ENCODE measurements at places on chromosomes 6 and 20. TPM values are rescaled to one million over a fixed set of nuclear protein-coding genes. Genes with fewer than 3 reads are reported as not detected.

DNA sequence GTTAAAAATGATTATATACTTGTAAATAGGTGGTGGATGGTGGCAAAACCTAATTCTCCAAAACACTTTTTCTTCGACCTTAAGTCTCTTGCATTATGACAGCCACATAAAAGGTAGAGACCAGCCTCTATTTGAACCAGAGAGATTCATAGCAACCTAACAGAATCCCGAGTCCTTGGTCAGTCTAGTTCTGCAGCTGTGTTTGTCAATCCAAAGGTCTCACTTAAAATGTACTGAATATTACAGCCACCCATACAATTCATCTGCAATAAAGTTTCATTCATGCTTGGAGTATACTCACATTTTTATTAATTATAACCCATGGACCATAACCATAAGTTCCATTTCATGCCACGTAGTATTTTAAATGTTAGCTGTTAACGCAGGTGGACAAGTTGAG lies 87.2 kb downstream of the EPM2A start:
- DNase-seq: no peak

GRCh38 chr6:34144581-34145160 lies 1.2 kb downstream of the GRM4 start:
- DNase-seq: no peak

GRCh38 chr6:68880050-68880813 lies 245.2 kb downstream of the ADGRB3 start:
- DNase-seq: no peak

The OPRM1 gene
- not detected for total RNA-seq

DNA sequence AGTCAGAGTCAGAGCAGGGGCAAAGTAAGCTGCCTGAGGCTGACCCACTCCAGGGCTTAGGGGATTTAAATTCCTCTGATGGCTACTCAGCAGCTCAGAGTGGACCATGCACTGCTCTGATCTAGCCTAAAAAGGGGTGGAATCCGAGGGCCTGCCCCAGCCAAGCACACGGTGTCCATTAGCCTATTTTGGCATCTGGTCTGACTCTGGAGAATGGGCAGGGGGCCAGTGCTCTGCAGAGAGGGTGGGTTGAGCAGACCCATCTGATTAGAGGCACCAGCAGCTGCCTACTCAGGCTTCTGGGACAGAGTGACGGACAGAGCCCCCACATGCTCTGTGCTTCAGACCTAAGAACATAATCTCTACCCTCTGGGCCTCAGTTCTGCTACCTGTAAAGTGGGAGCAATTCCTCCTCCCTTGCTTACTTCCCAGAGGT lies 25.9 kb upstream of the TGM2 start:
- no peak for DNase-seq

The CD109 gene
- total RNA-seq: 21.6 TPM

DNA sequence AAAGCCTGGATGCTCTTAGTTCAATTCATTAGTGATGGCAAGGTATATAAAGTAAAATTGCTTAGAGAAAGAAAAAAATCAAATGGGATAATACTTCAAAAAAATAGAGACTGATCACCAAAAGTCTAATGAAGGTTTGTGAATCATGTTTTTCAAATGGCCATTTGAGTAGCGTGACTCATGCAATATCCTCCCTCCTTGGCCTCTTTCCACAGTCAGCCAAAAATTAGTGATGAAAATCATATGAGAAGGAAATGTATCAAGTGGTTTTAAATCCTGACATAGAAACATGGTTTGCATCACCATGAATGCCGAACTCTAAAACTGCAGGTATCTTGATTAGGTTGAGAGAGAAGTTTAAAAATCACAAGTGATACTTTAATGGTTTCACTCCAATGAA lies 1.2 kb upstream of the COL19A1 start:
- DNase-seq: no peak

The NRN1 gene
- total RNA-seq: 3.3 TPM

The PRPF6 gene
- total RNA-seq: 77.5 TPM

DNA sequence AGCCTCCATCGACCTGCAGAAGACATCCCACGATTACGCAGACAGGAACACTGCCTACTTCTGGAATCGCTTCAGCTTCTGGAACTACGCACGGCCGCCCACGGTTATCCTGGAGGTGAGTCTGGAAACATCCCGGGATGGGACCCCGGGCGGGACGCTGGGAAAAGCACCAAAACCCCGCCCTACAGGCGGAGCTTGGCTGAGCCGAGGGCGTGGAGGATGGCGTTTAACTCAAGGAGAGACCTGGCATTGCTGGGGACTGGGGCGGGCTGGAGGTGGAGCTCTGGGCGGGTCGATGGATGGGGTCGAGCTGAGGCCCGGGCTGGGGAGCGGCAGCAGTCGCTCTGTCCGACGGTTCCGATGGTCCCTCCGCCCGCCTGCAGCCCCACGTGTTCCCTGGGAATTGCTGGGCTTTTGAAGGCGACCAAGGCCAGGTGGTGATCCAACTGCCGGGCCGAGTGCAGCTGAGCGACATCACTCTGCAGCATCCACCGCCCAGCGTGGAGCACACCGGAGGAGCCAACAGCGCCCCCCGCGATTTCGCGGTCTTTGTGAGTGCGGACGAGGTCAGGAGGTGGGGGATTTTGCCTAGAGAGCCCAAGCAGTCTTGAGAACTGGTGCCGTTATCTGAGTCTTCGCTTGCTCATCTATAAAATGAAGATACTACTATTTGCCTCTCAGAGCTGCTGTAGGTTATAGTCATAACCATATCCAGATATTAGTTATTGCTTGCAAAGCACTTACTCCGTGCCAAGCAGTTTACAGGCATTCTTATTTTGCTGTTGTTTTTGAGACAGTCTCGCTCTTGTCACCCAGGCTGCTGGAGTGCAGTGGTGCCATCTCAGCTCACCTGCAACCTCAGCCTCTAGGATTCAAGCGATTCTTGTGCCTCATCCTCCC lies 3.8 kb downstream of the SPAG4 start:
- peak; percentile 94 for DNase-seq

The DNPH1 gene
- 38.3 TPM for total RNA-seq

The PLEKHG1 gene
- 25.0 TPM for total RNA-seq

The BPHL gene
- total RNA-seq: 12.5 TPM

DNA sequence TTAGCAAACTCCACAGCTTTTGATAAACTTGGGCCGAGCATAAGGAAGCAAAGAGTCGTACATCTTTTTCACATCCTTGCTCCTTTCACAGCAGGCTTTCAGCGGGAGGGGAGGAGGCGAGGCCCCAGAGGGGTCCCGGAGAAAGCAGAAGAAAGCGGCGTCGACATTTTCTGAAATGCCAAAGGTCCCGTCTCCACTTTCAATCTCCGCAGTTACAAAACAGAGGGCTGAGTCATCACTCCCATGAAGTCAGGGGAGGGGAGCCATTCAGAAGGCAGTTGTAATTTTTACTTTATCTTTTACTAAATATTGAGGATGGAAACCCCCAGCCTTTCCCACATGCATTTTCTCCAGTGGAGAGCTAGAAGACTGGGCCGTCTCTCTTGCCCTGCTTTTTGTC lies 174.2 kb upstream of the THBS2 start:
- no peak for DNase-seq

GRCh38 chr6:28142446-28142845 lies 763 bp downstream of the ZKSCAN8 start:
- DNase-seq: no peak

The FKBP1C gene
- 4.3 TPM for total RNA-seq

DNA sequence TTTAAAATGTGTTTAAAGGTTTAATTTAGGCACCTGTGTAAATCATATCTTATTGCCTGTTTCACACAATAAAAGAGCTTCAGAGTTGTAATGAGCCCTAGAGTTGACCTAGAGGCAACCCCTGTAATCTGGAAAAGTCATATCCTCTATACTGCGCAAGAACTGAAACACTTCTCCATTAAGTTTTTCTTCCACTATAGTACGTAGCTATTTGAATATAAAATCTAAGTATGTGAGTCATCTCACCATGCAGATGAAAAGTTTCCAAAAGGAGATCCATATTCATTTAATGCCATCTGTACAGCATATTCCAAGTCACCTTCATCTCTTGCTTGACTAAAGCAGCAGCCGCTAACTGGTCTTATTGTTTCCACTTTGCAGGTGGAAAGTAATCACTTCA lies 26.0 kb upstream of the TAAR1 start:
- no peak for DNase-seq

The CRISP1 gene
- not detected for total RNA-seq

GRCh38 chr6:39451831-39452230 lies 129.3 kb upstream of the KCNK16 start:
- DNase-seq: no peak

- DNase-seq: no peak
These were observed 22.1 kb downstream of the DEK start for GRCh38 chr6:18242062-18242851.

- DNase-seq: no peak
These were observed 231.0 kb downstream of the SOD2 start for GRCh38 chr6:159461998-159462397.

GRCh38 chr6:15429141-15430110 lies 183.6 kb downstream of the JARID2 start:
- no peak for DNase-seq

DNA sequence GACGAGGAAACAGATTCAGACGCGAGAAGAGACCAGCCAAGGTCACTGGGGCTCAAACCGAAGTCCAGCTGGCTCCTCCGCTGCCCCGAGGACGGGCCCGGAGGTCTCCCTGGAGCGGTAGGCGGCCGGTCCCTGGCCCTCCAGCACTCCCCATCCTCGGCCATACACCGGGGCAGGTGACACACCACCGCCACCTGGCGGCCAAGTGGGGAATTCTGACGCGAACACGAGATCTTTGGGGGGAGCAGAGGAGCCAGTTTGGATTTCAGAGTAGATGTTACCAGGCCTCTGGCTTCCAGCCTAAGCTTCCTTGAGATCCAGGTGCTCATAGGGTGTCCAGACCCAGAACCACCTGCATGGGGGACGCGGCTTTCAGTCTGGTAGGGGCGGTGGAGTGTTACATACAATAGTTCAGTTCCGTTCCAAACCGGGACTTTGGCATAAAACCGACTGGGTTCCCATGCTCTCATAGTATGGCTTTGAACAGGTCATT lies 16.1 kb downstream of the BPIFB1 start:
- DNase-seq: peak; percentile 73

DNA sequence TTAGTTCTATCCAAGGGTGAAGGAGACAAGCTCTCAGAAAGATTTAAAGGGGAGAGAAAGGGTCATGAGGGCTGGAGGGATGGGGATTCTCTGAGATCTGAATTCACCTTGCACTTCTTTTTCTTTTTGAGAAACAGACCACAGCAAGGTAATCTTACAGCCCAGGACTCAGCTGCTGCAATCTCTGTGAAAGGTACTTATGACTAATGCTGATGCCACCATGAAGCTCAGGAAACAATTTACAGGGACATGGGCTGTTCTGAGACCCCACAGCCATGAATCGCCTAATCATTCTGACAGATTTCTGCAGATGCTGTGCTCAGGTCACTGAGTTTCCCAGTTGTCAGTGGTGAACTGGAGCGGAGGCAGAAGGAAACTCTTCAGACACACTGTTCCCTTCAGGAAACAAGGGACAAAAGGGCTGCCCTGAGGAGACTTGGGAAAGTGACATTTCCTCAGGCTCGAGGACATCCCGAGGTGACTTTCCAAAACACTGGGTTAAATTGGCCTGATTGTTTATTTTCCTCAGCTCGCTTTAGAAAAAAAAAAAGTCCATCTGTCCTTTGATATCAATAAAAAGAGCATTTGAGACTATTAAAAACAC lies 103.8 kb upstream of the PLCB4 start:
- no peak for DNase-seq

DNA sequence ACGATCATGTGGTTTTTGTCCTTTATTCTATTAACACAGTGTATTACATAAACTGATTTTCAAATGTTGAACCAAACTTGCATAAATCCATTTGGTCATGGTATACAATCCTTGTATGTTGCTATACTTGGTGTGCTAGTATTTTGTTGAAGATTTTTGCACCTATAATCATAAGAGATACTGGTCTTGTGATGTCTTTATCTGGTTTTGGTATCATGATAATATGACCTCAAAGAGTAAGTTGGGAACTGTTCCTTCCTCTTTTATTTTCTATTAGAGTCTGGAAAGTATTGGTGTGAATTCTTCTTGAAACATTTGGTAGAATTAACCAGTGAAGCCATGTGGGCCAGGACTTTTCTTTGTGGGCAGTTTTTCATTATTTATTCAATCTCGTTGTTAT lies 65.3 kb downstream of the TRPC4AP start:
- no peak for DNase-seq

DNA sequence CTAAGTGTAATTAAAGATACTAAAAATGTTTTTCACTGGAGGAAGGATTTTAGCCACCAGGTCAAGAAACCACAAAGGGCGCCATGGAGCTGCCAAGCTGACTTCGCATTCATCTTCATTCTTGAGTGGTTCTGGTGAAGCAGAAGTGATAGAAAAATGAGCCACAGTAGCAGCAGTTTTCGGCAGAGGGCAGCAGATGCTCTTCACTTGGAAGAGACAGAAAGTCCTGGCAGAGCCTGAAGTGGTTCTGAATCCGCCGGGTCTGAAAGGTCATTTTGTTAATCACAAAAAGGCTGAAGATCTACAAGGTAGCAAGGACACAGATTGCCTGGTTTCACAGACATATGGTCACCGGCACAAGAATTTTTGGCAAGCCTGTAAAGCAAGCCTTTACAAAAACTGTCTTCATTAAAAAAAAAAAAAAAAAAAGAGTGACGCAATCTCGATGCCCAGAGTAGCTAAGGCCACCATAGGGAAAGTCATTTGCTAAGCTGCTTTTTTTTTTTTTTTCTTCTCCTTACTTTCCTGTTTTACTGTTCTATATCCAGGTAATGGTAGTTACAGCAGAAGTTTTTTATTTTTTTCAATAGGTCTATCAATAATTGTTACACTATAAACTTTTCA lies 345.1 kb upstream of the AGPAT4 start:
- DNase-seq: no peak

- DNase-seq: no peak
These were observed 146.8 kb downstream of the TFAP2A start for GRCh38 chr6:10268111-10268510.

The TRIM40 gene
- not detected for total RNA-seq

GRCh38 chr20:1371830-1372539 lies 20.9 kb downstream of the FKBP1A start:
- no peak for DNase-seq

The MUCL3 gene
- total RNA-seq: 0.09 TPM

- DNase-seq: no peak
These were observed 594.5 kb downstream of the RFPL4B start for GRCh38 chr6:112941613-112942012.

- peak; percentile 19 for DNase-seq
These were observed at the start of gene TPBG for GRCh38 chr6:82363428-82364086. TPBG (plus strand) TSS chr6:82363817; CDS start chr6:82364962, 1,145 bp downstream.
